T-helper 2 cell treated with Interferon-gamma antibody and Interleukin-4, amounts not matched to agents 5 μg/mL and 100 μg/mL, for 36 hours (primary cell): ENCODE measurements at places on chromosomes 1 and 21.

DNA sequence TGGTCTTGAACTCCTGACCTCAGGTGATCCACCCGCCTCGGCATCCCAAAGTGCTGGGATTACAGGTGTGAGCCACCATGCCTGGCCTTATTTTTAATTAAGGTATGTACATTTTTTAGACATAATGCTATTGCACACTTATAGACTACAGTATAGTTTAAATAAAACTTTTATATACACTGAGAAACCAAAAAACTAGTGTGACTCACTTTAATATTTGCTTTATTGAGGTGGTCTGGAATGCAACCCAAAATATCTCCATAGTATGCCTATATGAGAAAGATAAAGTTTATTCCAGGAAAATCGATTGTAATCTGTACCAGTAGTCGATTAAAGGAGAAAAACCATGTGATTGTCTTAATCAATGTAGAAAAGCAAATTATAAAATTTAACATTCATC lies 85.5 kb upstream of the ERRFI1 start:
- no peak for DNase-seq

DNA sequence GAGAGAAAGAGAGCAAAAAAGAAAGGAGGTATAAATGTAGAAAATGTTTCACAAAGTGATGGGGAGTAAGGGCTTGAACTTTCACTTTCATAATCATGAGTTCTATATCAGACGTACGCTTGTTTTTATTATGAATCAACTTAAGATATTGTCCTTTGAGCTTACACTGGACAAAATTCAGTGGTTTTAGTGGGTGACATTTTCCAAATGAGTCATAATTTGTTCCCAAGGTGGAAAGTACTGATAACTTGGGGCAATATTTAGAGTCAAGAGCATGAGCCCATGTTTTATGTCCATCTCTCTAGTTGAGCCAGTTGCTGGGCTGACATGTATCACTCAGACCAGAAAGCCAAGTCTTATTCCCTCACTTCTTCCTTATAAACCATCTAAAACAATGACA lies 161.6 kb downstream of the CHRM3 start:
- DNase-seq = no peak

DNA sequence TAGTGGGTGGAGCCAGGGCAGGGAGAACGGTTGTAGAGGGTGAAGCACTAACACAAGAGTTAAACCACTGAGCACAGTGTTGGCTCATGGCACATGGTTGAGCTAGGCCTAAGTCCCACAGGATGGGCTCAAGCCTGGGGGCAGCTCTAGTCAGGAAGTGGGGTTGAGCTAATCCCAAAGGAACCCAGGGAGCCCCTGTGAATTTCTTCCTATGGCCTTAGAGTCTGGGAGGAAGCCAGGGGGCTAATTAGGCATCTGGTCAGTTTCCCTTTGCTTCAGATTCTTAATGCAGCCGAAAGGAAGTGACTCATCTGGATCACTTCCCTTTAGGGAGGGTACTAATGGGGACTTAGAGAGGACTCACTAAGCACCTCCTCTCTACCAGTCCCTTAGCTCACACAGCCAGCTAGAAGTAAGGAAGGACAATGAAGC lies 10.1 kb downstream of the CFAP45 start:
- DNase-seq = no peak

DNA sequence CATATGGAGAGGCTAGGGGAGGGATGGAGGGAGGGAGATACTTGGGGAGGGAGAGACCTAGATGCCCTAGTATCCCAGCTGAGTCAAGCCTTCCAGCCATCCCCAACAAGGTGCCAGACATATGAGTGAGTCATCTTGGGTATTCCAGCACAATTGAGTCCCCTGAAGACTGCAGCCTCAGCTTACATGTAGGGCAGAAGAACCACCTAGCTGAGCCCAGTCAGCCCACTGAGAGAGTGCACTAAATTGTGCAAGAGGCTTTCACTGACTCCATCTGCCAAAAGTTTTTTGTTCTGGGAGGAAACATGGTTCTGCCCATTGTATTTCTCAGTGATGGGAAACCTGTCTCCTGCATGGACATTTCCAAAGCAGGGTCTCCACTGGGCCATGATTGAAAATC lies 76.4 kb downstream of the FOXD2 start:
- no peak for DNase-seq

GRCh38 chr21:35476621-35477395 lies 427.7 kb upstream of the RUNX1 start:
- DNase-seq = no peak

- DNase-seq = no peak
Measured at GRCh38 chr1:35122311-35122710, 43.1 kb downstream of the ZMYM1 start.

DNA sequence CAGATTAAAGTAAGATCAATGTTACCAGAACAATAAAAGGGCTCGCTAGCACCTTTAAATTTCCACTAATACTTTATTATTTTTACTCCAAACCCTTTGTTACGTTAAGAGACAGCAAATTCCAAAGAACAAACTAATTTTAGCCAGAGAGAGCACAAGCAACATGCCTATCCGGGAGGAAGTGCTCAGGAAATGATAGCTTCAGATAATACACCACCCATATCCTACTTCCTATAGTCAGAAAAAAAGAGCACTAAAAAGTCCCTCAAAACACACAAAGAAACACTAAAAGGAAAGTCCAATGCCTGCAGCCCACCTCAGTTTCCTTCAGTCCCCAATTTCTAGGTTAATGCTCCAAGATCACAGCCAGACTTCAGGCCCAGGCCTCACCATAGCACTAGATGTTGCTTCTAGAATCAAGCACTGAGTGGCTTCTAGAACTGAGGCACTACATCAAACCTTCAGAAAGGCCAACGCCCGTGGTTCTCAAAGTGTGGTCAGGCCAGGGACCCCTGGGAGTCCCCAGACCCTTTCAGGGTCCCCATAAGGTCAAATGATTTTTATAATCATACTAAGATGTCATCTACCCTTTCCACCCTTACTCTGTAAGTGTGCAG lies 142.6 kb downstream of the PSMG1 start:
- DNase-seq = no peak

DNA sequence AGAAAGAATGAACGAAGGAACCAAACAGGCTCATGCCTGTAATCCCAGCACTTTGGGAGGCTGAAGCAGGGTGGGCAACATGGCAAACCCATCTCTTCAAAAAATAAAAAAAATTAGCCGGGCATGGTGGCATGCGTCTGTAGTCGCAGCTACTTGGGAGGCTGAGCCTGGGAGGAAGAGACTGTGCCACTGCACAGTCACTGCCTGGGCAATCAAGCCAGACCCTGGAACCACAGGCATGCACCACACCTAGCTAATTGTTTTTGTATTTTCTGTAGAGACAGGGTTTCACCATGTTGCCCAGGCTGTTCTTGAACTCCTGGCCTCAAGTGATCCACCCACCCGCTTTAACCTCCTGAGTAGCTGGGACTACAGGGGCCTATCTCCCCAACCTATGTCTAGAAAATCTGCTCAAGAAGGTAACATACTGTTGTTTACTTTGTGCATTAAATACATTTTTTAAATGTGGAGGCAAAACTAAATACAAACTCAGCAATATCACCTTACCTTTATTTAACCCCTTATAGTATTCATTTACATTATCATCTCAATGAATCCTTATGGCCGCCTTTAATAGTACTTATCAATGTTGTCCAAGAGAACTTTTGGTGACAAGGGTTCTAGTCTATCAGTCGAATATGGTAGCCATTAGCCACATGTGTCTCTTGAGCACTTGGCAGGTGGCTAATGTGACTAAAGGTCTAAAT lies 2.7 kb downstream of the KHDC4 start:
- DNase-seq = no peak

GRCh38 chr1:116514708-116515525 lies 55.9 kb downstream of the CD58 start:
- DNase-seq = peak; percentile 84

DNA sequence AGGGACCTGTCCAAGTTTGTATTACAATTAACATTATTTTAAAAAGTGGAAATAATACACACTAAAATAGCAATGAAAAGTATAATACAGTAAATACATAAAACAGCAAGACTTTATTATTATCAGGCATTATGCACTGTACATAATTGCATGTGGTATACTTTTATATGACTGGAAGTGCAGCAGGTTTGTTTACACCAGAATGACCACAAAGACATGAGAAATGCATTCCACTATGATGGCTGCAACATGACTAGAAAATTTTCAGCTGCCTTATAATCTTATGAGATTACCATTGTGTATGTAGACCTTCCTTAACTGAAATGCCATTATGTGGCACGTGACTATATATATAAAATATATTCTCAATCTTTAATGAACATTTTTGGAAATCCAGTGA lies 1699.6 kb downstream of the KCNT2 start:
- DNase-seq = no peak

DNA sequence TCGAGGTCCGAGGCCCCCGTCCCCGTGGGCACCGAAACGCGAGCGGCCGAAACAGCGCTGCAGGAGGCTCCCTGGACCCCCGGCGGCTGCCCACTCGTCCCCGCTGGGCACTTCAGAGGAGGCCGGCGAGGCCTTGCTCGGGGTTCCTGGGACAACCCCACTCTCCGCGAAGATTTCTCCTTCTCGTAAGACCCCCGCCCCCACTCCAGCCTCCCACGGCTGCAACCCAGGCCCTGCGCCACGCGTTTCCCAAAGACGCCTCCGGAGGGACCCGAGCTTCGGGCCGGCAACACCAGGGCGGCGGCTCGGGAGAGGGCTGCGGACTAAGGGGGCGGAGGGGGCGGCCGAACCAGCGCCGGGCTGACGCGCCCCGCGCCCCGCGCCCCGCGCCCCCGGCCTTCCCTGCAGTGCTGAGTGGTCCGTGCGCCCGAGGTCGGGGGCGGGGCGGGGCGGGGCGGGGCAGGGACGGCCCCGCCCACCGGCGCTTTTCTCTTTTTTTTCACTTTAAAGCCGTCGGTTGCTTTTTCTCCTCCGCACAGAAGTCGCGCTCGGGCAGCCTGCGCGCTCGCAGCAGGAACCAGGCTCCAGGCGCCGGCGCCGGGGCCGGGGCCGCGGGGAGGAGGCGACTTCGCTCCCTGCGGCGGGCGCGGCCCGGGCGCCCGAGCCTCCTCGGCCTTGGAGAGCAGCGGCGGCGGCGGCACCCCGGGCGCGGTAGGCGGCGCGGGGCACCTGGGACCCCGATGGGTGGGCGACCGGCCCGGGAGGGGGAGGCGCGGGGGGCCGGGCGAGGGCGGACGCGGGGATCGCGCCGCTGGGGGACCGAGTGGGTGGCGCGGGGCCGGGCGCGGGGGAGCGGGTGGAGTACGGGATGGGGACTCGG lies at the start of gene SPSB1:
Gene SPSB1, plus strand, starts transcription at position 534 of the 880 bp plus-strand sequence. CDS start 62,998 bp downstream, outside the sequence.
- DNase-seq = peak; percentile 48

DNA sequence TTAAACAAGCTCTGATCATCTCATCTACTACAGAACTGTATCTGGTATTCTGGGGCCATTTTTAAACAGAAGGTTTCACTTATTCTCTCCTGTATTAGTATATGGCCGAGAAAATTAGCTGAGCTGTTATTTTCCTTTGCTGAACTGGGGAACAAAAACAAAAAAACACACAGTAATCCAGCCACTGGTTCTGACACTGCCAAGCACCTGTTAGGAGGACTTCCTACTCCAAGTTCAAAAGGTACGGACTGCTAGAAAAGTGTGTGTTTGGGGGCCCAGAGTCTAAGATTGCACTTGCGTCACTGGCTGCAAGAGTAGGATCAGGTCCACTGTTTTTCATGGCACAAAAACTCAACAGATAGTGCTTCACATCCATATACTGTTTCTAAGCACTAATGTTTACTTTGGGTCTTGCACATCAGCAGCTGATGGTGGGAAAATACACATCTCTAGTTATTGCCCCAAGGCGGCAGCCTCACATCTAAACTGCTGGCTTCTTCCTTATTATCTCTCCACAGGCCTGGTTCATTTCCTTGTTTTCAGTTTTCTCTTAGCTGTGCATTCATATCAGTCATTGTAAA lies 226.1 kb downstream of the FGGY start:
- DNase-seq = no peak

GRCh38 chr1:248611883-248612414 lies 14.4 kb upstream of the OR2T10 start:
- DNase-seq = no peak

- DNase-seq = no peak
Measured at GRCh38 chr1:57064379-57065140, 98.7 kb upstream of the C8B start.

GRCh38 chr1:54949053-54949452 lies 31.4 kb upstream of the TMEM61 start:
- DNase-seq = no peak

DNA sequence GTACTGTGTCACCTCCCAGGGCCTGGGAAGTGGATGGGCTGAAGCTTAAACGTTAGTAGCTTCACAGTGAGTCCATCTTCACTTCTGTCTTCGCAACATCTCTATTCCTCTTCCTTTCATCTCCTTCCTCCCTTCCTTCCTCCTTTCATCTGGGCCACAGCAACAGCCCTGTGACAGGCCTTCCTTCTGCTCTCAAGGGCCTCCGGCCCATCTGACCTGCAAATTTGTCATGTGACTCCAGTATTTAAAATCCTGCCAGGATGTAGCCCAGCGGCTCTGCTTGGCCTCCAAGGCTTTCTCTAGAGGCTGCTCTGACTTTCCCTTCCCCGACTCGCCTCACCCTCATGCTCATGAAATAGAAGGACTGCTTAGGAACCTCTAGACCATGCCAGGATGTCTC lies 10.9 kb upstream of the BATF3 start:
- no peak for DNase-seq

DNA sequence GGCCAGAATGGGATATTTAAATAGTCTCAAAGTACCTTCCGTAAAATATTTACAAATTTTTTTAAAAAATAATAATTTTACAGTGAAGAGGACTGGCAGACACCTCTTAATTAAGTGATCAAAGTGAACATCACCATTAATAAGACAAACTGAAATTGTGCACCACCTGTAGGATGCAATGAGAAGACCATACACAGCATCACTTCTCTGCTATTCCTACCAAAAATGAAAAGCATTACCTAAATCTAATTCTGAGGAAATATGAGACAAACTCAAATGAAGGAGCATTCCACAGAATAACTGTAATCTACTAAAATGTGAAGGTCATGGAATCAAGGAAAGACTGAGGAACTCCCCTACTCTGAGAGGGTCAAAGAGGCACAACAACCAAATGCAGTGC lies 68.2 kb upstream of the PRDX6 start:
- no peak for DNase-seq

DNA sequence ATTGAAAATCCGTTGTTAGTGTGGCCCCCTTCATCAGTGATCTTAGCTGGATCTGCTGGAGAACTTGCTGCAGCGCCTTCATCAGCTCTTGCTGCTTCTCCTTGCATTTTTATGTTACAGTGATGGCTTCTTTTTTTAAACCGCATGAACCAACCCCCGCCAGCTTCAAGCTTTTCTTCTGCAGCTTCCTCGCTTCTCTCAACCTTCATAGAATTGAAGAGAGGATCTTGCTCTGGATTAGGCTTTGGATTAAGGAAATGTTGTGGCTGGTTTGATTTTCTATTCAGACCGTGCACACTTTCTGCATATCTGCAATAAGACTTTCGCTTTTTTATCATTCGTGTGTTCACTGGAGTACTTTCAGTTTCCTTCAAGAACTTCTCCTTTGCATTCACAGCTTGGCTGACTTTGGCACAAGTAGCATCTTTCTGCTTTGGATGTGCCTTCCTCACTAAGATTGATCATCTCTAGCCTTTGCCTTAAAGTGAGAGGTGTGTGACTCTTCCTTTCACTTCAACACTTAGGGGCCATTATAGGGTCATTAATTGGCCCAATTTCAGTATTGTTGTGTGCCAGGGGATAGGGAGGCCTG lies 13.1 kb downstream of the RNF187 start:
- no peak for DNase-seq

- peak; percentile 65 for DNase-seq
Measured at GRCh38 chr1:119711804-119712341, at the start of gene PHGDH. PHGDH (plus strand) TSS chr1:119711934; CDS start chr1:119712023, 89 bp downstream.
